ENCODE measurements at places on chromosomes 16 and 17. TPM values are rescaled to one million over a fixed set of nuclear protein-coding genes. Genes with fewer than 3 reads are reported as not detected.
A peak's percentile ranks its signal among the peaks of the same experiment; 100 is the strongest.

Gene PDPK1
- polyA plus RNA-seq = 58.4 TPM

Gene CD300LG
- 0.70 TPM for polyA plus RNA-seq

DNA sequence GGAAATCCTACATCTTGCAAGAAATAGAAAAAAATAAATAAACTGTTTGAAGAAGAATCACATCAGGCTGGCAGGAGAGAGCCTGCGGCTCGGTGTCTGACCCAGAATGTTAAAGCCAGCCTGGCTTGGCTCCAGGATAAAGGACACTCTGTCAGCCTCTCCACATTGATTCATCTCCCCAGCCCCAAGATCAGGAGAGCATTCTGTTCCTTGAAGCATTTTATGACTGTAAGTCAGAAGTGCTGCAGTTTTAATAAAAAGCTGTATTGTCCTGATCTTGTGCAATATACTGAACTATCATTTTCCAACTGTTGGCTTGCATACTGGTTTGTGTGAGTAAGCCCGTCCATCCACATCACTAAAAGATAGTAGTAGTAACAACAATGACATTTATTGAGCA, 426.6 kb downstream of the HAPSTR1 start:
- DNase-seq = no peak

DNA sequence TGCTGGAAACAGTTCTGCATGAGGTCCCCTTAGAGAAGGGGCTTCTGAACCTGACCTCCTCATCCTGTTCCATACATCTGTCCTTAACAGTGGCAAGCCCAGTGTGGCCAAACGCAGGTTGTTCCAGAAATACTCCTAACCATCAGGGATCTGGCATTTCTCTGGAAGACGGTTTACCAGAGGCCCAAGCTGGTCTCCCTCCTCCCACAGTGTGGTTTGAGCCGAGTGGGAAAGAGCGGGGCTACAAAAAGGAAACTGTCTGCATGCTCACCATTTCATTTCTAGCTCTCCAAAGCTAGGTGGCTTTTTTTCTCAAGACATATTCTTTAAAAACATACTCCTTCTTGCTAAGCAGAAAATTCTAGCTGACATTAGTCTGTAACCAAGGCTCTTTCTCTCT, 6.0 kb downstream of the MXRA7 start:
- DNase-seq = no peak

Gene RNF112
- 1.3 TPM for polyA plus RNA-seq

DNA sequence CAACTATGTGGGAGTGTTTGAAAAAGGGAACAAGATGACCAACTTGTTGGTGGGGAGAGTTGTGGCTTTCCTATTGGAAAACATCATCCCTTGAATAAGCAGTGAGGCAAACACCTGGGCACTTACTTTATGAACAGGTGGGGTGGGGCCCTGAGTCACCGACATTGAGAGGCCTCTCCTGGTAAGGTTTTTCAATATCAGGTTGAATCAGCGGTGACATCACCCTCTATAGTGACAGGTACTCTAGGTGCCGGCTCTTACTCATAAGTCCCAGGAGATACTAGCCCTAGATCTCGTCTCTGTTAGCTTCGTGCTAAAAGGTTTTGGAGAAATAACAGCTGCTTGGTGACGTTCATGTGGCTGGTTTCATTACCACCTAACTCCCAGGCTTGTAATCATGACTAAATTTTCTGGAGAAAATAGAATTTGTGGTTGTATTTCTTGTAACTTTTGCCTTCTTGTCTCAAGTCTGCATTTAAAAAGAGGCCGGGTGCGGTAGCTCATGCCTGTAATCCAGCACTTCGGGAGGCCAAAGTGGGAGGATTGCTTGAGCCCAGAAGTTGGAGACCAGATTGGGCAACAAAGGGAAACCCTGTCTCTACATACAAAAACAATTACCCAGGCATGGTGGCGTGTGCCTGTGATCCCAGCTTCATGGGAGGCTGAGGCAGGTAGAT, 19.3 kb downstream of the CDH1 start:
- no peak for DNase-seq

GRCh38 chr16:89811321-89811720, 5.1 kb downstream of the FANCA start:
- DNase-seq = no peak

Gene UTS2R
- polyA plus RNA-seq = 0.40 TPM

Gene ADAMTS18
- 3.3 TPM for polyA plus RNA-seq

GRCh38 chr17:41433586-41433985, 7.2 kb downstream of the KRT38 start:
- DNase-seq = no peak

Gene IST1
- polyA plus RNA-seq = 359 TPM

DNA sequence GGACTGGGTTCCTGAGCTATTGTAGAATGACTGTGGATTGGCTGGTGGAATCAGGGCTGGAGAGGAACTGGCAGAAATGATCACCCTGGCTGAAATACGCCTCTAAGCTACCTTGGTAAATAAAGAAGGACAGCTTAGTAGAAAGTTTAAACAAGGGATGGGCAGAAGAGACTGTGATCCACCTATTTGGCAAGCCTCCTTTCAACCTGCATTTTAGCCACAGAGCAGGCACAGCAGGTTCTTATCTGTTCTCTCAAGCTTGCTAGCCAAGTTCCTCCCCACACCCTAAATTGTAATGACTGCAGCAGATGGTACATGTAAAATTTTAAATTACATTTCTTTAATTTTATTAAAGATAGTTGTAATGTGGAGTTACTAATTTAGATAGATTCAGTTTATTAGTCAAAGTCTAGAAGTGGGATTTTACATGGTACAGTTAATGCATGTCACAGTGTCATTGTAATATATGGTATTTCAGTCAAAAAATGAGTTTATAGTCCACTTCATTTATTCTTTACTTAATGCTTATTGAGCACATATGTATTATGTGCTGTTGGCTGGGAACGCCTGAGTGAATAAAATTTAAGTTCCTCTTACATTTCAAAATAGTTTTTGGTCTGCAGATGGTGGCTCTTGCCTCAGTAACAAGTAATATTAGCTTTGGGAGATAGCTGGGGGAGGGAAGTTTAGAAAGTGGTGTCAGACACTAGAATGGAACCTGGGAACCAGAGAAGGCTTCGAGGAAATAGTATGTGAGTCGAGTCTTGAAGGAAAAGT, 11.2 kb downstream of the EPN2 start:
- no peak for DNase-seq

DNA sequence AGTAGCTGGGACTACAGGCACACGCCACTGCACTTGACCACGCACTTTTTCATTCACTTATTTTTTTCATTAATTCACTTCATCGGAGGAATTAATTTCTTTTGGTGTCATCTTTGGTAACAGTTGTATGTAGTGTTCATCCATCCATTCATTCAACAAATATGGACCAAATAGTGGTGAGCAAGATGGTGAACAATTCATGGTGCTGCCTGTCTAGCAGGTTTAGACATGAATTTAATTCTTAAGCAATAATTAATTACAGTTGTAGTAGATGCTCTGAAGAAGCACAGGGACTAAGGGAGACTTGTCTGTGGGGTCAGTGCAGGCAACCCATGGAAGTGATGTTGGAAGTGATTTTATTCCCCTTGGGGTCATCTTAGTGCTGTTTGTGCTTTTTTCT, 22.4 kb downstream of the GDE1 start:
- DNase-seq = no peak

Gene KRT24
- polyA plus RNA-seq = not detected

Gene TMC8
- 1.4 TPM for polyA plus RNA-seq

DNA sequence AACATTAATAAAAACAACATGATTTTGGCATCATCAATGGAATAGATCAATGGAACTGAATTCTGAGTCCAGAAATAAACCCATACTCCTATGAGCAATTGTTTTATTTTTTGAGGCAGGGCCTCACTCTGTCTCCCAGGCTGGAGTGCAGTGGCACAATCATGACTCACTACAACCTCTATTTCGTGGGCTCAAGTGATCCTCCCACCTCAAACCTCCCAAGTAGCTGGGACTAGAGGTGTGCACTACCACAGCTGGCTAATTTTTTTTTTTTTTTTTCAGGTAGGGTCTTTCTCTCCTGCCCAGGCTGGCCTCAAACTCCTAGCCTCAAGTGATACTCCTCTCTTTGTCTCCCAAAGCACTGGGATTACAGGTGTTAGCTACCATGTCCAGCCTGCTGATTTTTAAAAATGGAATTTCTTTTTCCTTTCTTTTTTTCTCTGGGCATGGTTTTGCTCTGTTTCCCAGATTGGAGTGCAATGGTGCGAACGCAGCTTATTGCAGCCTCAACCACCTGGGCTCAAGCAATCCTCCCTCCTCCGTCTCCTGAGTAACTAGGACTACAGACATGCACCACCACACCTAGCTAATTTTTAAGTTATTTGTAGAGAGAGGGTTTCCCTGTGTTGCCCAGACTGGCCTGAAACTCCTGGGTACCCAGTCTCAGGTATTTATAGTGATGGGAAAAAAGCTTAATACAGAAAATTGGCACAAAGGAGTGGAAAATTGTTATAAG, 7.3 kb upstream of the PRDM7 start:
- DNase-seq = peak; percentile 36

Gene KCNAB3
- 12.3 TPM for polyA plus RNA-seq

Gene RNF222
- 0.07 TPM for polyA plus RNA-seq

GRCh38 chr16:50314665-50315064, 48.3 kb downstream of the ADCY7 start:
- no peak for DNase-seq

Gene DNAH2
- polyA plus RNA-seq = 0.52 TPM

DNA sequence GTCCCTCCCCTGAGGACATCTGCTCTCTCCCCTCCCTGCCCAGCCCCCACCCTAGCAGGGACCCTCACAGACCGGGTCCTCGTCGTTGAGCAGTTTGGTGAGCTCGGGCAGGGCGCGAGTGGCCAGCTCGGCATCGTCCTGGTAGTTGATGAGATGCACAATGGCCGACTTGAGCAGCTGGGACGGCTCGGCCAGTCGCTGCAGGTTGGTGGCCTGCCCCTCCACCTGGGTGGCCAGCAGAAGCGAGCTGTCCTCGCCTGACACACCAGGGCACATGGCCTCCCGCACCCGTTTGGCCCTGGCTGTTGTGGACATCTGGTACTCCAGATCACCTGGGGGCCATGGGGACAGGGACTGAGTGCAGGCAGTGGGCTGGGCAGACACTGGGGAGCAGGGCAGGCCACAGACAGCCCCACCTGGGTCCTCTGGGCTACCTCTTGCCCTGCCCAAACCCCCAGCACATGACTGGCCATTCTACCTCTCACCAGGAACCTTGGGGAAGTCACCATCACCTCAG, 17.1 kb downstream of the JUP start:
- no peak for DNase-seq

GRCh38 chr17:1494203-1494602, 1.7 kb upstream of the MYO1C start:
- DNase-seq = no peak

GRCh38 chr16:86045591-86045971, 146.6 kb downstream of the IRF8 start:
- DNase-seq = no peak

GRCh38 chr16:79600638-79601091, at the start of gene MAF:
MAF (minus strand) TSS chr16:79600737; CDS start chr16:79599902, 835 bp downstream.
- DNase-seq = peak; percentile 96

GRCh38 chr16:27152121-27152520, 51.2 kb upstream of the KDM8 start:
- DNase-seq = no peak

DNA sequence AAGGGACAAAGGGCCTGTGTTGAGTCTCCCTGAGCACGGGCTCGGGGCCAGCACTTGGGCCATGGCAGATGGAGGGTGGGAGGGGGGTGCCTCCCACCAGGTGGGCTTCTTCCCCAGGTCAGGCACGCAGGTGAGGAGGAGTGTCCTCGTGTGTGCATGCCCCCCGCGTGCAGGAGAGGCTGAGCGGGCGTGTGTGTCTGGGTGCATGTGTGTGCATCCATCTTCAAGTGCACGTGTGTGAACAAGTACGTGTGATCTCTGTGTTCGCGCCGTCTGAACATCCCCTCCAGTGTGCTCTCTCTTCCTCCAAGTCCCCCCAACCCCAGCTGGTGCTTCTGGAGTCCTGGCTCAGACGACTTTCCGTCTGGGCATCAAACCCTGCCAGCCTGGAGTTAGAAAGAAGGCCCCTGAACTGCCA, 2.7 kb upstream of the ZG16B start:
- DNase-seq = no peak

GRCh38 chr16:3938843-3939624, 58.5 kb upstream of the CREBBP start:
- peak; percentile 65 for DNase-seq

GRCh38 chr17:51083981-51084380, 36.7 kb downstream of the SPAG9 start:
- no peak for DNase-seq

Gene ZNF768
- 44.5 TPM for polyA plus RNA-seq

Gene CD300A
- 0.91 TPM for polyA plus RNA-seq

DNA sequence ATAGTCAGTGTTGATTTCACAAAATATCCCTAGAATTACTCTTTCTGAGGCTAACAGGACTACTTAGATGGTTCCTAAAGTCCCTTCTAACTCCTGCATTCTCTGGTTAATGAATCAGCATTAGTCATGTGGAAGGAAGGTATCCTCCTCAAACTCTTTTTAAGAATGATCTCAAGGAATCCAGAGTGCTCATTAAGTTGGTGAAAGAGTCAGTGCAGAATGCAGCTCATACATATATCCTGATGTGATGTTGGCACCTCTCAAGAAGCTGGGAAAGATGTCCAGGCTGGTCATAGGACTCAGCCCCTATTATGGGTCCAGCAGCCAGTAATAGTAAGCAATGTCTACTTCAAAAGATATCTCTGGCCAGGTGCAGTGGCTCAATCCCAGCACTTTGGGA, 65.5 kb downstream of the PIGL start:
- no peak for DNase-seq

GRCh38 chr16:20650400-20651166, 46.9 kb downstream of the ACSM1 start:
- DNase-seq = no peak

- no peak for DNase-seq
These were observed 27.5 kb downstream of the NSMCE1 start for GRCh38 chr16:27240948-27241531.
